ENCODE measurements at places on chromosomes 16 and 17.

DNA sequence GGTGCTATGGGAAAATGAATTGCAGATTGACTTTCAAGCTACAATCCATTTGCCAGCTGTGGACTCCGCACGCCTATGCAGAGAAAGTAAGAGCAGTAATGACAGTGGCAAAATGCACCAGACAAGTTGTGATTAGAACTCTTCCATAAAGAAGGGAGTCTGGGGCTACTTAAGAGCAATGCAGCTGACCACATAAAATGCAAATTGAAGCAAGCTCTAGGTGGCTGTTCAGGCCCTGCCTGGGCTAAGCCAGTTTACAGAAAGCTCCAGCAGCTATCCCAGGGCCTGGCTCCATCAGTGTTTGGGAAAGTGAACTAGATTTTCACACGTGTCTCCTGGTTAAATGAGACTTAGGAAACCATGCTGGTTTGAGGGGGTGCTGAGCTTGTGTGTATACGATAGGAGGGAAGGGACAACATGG lies 2.2 kb upstream of the MAP2K6 start:
- no peak for DNase-seq

DNA sequence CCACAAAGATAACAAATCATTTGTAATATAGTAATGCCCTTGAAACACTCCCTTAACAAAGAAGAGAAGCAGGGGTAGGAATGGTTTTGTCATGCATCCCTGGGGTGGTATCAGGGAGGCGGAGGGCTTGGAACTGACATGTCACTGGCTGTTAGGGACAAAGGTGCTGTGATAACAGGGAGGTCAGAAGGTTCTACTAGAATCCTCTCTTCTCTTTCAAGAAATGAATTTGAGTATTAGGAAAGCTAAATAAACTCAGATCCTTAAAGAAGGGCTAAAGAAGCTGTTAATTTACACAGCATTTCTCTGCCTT lies 65.4 kb upstream of the ADAMTS18 start:
- DNase-seq, result no peak

GRCh38 chr17:20092973-20093626 lies 83.9 kb downstream of the SPECC1 start:
- no peak for DNase-seq

DNA sequence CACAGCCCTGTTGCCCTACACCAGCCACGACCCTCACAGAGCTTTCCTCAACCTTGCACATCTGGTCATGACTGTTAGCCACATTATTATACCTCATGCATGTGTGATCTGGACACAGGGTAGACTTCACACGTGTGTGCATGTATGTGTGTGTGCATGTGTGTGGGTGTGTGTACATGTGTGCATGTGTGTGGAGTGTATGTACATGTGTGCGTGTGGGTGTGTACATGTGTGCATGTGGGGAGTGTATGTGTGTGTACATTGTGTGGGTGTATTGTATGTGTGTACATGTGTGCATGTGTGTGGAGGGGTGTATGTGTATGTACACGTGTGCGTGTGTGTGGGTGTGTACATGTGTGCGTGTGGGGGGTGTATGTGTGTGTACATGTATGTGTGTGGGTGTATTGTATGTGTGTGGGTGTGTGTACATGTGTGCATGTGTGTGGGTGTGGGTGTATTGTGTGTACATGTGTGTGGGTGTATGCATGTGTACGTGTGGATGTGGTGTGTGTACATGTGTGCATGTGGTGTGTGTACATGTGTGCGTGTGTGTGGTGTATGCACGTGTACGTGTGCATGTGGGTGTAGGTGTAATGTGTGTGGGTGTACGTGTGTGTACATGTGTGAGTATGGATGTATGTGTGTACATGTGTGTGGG lies 130.2 kb downstream of the C16orf95 start:
- DNase-seq, result no peak

GRCh38 chr17:42190491-42191274 lies 3.6 kb downstream of the GHDC start:
- no peak for DNase-seq

DNA sequence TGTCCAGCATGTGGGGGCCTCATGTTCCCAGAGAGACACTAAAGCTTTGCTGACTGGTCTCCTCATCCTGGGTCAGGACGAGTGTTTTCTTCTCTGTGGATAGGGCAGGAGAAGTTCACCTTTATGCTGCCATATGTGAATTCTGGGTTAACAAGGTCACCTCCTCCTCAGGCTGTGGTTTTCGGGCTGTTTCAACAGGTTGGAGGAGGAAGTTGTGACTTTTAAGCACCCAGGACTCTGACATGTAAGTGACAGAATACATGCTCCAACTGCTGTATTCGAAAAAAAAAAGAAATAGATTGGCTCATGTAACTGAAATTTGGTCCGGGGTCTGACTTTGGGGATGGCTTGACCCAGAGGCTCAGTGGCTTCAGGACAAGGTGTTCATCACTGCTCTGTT lies 54.2 kb downstream of the SNX20 start:
- DNase-seq, result no peak

DNA sequence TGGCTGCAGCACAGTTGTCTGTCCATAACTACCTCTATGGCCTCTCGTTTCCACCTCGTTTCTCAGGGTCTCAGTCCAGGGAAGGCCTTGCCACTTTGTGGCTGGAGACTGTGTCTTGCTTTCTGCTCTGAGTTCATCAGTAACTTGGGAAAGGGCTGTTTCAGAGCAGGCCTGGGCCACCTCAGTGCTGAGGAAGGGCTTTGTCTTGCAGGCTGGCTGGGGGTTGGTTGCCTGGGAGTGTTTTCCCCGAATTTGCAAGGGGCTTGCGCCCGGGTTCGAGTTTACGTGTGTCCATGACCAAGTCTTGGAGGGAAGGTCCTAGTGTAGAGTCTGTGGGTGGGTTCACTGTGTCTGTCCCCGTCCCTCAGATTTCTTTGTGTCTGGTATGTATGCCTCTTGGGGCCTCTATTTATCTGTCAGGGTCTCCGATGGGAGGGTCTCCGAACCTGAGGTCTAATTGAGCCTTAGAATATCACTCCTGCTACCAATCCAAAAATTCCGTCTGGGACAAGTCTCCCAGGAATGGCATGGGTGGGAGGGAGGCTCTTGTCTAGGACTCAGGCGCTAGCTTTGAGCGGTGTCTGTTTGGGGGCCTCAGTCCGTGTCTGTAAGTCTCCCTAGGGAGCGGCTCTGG lies 594 bp upstream of the TGFB1I1 start:
- DNase-seq, result no peak

- no peak for DNase-seq
Measured at GRCh38 chr17:56908001-56908542, 5.8 kb downstream of the TRIM25 start.

DNA sequence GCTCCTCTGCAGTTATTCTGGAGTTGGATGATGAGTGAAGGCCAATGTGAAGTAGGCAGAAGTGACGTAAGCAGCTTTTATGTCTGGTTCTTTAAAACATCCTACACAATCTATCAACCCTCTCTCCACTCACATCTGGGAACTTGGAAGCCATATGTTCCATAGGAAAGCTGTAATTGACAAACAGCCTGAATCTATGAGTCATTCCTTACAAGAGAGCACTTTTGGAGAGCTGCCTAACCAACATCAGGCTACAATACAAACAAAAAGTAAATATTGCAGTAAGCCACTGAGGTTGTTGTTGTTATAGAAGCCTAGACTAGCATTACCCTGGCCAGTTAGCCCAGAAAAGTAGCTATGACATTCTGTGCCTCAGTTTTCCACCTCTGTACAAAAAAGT lies 5.9 kb downstream of the CCL7 start:
- DNase-seq, result no peak

DNA sequence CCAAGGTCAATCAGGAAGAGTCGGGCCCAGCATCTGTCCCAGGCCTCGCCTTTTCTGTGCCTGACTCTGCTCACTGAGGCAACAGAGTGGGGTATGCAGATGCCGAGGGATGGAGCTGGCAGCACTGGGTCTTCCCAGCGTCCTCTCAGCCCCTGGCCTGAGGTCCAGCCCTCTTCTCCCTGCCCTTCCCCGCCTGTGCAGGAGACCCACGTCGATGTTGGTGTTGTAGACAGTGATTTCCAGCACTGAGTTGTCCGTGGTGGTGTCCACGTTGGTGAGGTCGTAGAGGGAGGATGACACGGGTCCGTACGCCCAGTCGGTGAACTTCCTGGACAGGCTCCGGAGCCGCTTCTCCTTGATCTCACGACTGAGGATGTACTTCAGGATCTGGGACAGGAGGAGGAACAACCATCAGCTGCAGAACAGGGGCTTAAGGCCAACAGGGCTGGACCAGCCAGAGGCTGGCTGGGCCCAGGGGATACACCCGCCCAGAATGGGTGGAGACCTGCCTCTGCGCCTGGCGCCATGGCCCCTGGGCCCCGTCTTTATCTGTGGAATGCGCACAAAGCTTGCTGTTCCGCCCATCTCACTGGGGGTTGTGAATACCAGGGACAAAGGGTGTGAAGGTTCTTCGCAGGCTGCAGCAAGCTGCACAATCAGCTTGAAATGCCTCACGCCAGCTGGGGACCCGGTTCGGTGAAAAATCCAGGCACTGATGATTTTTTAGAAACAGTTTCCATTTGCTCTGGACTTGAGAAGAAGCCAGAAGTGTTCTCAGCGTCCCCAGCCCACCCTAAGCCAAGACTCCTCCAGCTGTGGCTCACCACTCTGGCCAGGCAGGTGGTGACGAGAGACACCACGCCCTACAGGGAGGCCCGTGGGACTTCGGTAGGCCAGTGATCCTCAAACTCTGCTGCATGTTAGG lies 27.5 kb downstream of the TRPV3 start:
- no peak for DNase-seq

DNA sequence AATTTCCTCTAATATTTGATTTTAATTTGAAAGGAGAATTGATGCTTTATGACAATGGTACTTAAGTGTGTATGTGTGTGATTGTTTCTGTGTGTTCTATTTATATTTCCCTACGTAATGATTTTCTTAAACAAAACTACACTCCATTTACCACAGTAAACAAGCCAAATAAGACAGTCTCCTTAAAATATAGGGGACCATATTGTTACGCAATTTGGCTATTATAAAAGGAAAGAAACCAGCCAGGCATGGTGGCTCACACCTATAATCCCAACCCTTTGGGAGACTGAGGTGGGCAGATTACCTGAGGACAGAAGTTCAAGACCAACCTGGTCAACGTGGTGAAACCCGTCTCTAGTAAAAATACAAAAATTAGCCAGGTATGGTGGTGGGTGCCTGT lies 1134.1 kb downstream of the CDH8 start:
- no peak for DNase-seq

- no peak for DNase-seq
Measured at GRCh38 chr17:79645022-79645776, 34.3 kb upstream of the RBFOX3 start.

All from NCI-H1417 treated with DMSO at 0.1 percent for 48 hours (cell line).